ENCODE measurements at places on chromosomes 2 and 18.

DNA sequence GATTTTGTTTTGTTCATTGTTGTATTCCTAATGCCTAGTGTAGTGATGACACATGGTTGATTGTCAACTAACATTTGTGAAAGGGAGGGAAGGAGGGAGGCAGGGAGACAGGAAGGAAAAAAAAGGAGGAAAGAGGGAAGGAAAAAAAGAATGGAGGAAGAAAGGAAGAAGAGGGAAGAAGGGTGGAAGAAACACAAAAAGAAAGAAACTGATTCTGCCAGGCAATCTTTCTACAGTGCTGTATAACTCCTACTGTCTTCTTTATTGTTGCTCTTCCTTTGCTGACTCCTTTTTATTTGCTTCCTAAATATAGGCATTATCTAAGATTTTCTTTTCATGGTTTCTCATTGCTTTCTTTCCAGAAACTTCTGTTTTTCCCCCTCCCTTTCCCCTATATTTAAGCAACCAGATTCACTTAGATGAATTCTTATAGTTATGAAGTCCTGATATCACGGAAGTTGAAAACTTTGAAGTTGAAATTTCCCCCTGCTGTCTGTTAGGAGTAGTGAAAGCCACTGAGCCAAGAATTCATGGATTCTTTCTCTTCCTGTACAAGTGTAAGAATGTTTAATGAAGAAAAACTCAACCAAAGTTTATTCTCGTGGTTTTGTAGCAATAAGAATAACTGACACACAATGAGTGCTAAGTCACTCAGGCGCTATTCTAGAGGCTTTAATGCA is 305.1 kb upstream of the FSHR start:
- no peak for DNase-seq

GRCh38 chr2:238169708-238170251 is 11.0 kb downstream of the ERFE start:
- peak; percentile 84 for DNase-seq

DNA sequence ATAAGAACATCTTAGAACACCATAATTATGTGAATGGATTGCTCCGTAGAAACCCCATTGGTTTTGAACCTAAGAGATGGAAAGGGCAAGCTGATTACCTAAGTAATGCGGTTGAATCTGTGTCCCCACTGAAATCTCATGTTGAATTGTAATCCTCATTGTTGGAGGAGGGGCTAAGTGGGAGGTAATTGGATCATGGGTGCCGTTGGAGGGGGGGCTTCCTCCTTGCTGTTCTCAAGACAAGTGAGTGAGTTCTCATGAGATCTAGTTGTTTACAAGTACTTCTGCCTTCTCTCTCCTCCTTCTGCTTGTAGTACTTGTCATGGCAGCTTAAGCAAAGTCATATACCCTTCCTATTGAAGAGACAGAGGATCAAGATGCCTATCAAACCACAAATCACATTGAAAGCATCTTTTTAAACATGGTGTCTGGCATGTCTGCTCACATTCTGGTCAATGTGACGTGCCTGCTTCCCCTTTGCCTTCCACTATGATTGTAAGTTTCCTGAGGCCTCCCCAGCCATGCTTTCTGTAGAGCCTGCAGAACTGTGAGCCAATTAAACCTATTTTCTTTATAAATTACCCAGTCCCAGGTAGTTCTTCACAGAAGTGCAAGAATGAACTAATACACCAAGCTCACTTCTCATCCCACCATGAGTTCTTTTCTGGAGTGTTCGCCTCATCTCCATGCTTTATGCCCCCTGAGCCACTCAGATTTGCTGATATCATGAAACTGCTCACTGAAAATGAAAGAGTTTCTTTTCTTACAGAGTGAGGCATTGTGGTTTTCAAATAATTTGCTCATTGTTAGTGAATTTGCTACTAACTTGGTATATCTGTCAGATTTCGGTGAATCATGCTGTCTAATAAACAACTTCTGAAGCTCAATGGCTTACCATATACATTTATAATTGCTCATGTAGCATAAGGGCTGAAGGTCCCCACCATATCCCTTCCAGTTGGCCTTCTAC is 23.6 kb downstream of the KCNE4 start:
- DNase-seq: no peak

DNA sequence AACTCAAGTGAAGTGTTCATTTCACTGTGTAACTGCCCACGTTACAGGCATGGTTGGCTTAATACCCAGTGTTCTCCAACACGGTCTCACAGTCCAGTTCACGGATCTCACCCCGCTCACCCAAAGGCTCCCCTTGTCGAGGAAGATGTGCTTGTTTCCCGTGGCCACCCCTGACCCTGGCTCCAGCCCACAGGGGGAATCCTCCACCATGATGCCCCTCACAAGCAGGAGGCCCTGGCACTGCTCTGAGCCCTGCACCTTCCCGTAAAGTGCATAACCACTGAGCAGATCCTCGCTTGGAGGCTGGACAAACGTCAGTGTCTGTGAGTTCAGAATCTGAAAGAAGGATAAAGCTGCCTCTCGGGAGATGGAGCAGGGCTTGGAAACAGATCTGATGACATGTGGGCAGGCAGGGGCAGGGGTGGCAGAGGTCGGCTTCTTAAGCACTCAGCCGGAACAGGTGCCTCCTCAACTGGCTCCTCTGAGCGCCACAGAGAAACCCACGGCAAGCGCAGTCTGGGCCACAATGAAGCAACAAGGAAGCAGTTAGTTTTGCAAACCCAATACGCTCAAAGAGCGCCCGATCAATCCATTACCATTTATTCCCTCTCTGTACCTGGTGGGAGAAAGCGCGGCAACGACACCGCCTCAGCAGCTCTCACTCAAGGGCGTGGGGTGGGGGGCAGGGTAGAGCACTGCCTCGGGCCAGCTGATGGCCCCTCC is 17.6 kb downstream of the HDAC4 start:
- DNase-seq: no peak

GRCh38 chr2:98155291-98155690 is 68.3 kb downstream of the VWA3B start:
- DNase-seq: no peak

DNA sequence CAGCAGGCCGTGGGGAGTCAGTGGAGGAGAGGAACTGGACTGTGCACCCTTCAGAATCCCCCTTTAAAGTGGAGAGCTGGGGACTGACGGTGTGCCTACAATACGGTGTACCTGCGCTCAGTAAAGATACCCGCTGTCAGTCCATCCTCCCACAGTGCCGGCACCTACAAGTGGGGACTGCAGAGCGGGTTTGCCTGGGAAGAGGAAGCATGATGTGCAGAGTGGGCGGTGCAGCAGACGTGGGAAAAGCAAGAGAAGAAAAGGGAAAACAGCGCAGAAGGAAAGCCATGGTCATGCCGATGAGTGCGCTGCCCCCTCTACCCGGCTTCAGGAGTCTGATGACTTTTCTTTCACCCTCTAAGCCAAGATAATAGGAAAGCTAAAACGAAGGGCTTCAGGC is 148.0 kb downstream of the TPO start:
- DNase-seq: no peak

DNA sequence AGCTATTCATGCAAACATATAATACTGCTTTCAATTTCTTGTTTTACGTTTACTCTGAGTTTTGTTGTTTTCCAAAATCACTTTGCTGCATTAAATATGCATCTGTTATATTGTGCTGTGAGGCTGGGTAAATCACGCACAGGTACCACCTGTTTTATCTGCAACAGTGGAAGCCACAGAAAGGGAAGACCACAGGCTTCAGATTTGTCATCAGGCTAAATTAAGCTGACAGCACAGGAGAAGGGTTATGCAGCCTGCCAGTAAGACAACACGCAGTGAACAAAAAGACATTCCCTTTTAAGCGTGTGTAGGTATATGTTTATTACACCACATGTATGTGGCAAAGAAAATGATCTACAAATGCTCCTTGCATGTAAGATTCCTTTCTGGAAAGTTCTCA is 38.2 kb downstream of the ZNF516 start:
- no peak for DNase-seq

- DNase-seq: no peak
These were observed 498.7 kb downstream of the SUCLG1 start for GRCh38 chr2:83960371-83960770.

DNA sequence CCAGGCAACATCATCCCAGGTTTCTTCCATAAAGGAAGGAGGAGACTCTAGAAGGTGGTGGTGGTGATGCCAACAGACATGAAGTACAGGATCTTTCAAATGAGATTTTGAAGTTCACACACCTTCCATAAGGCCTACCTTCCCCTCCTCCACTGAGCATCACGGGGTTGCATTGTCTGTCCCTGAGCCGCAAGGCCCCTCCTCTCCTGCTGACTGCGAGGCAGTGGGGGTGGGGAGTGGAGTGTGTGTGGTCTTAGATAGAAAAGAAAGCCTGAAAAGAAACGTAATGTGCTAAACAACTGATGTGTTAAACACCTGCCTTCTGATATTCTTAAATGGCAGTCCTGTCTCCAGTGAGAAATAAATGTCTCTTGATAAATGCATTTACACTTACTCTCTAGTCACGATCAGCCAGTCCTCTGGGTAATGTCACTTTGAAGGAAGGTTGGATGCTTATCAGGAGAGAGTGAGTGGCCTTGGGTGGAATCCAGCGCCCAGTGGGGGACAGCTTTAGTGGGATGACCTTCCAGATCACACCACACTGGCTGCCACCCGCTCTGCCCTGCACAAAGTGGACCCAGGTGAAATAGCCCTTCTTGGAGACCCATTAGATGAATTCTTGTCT is 5.5 kb upstream of the SCYGR5 start:
- no peak for DNase-seq

DNA sequence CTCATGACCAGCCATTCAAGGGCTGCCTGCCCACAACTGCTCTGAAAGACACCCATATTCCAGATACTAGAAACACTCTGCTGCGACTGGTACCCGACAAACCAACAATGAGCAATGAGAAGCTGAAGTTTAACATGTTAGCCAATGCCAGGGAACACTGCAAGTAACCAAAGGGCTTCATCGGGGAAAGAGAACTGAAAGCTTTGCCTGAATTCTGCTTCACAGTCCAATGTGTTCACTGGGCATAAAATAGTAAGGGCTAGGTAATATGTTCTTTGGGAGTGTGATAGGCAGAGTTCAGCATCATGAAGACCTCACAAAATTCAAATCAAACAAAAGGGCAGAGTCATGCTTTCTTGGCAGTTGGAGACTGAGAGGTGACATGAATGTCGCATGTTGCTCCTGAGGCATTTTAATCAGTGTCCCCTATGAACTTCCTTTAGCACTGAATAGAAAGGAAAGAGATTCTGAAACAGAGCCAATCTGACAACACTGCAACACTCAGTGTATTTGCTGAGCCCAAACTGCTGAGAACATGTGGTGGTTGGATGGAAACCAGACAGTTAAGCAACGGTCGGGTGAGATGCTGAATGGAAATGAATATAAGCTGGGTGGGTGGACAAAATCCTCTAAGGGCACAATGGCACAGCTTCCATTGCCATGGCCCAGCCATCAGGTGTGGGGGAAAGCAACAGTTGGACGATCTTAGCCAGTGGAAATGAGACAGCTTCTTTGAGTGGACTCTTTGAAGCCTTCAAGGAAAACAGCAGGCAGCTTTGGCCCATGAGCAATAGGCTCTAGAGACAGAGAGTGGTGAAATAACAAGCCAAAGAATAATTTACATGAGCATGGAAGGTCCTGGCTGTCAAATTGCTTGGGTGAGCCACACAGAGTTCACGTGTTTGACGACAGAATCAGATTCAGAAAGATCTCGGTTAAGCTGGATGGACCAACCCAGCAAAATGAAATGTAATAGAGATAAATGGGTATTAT is 277.5 kb downstream of the AFF3 start:
- DNase-seq: no peak

- DNase-seq: no peak
These were observed 609.1 kb upstream of the SYT4 start for GRCh38 chr18:43886341-43886740.

DNA sequence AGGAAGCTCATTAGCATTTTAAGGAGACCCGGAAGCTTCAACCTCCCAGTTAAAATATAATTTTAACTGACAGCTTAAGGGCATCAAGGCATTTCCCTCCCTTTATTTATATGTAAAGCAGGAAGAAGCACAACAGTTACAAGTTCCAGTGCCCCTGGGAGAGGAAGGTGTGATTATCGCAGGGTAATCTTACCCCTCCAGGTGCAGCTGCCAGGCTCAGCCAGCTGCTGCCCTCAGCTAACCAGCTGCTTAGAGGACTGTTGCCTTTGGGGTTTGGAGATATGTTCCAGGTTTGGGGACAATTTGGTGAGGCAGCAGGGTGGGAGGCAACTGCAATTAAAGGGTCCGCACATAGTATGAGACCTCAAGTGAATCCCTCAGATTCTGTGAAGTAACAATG is 55.3 kb upstream of the SETBP1 start:
- DNase-seq: no peak

DNA sequence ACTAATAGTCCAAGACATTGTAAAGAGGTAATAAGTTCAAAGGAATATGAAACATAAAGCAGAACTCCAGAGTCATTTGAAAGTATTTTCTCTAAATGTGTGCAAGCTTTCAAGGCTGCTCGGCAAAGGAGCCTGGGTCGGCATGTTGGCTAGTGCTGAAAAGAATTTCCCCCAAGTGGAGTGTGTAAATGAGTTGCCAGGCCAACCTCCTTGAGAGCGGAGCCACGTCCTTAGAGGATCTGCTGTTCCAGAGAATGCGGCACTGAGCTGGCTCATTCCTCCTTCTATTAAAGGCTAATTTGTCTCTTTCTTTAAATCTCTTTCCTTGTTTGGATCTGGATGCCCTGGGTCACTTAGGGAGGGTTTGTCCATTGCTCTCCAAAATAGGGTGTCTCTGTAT is 127.5 kb downstream of the RDH14 start:
- DNase-seq: no peak

DNA sequence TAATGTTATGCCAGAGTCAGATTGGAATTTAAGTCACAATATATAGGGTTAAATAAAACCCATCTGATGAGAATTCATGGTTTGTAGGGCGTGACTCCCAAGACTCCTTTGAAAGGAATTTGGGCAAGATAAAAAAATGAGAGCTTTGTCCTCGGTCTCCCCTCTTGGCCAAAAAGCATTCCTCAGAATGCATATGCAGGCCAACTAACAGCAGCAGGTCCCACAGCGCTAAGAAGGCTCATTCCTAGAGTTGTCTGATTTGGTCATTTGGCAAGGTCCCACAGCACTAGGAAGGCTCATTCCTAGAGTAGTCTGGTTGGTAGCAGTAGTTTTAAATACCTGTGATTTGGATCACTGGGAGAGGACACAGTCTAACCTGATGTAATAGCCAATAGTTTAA is 106.3 kb upstream of the B3GNT2 start:
- no peak for DNase-seq

DNA sequence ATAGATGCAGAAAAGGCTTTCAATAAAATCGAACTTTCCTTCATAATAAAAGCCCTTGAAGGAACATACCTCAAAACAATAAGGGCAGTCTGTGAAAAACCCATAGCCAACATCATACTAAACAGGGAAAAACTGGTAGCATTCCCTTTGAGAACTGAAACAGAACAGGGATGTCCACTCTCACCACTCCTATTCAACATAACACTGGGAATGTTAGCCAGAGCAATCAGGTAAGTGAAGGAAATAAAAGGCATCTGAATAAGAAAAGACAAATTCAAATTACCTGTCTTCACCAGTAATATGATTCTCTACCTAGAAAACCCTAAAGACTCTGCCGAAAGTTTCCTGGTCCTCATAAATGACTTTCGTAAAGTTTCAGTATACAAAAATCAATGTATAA is 861.0 kb upstream of the VRK2 start:
- no peak for DNase-seq

- no peak for DNase-seq
These were observed 76.1 kb downstream of the SMIM21 start for GRCh38 chr18:75351409-75351808.

Data from Daoy (cell line).